Upper lobe of left lung (tissue), 6 donors: ENCODE measurements at places on chromosomes 1 and 21.
A peak's percentile ranks its signal among the peaks of the same experiment; 100 is the strongest.

DNA sequence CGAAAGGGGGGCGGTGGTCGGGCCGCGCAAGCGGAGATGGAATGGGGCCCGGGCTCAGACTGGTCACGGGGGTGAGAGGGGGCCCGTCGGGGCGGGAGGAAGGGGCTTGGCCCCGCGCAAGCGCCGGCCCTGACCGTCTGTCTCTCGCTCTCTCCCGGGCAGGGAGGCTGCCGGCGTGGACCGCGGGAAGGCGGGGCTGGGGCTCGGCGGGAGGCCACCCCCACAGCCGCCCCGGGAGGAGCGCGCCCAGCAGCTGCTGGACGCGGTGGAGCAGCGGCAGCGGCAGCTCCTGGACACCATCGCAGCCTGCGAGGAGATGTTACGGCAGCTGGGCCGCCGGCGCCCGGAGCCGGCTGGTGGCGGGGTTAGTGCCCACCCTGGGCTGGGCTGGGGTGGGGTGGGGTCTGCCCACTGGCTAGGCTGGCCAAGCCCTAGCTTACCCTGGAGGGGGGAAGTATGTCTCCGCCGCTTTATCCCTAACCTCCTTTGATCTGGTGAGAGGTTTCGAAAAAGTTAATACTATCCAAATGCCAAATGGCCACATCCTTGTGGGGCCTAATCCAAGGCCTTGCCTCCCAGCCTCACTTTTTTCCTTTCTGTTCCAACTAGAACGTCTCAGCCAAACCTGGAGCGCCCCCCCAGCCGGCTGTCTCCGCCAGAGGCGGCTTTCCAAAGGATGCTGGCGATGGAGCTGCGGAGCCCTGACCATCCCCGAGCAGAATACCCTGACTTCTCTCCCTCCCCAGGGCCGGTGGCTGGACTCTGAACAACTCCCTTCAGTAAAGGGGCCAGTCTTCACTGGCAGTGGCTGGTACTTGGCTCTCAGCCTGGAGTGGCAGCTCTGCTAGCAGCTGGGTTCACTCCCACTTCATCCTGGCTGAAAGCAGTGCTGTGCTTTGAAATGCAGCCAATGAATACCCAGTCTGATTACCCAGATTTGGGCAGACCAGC is 636 bp upstream of the YRDC start:
- peak; percentile 73 for DNase-seq

DNA sequence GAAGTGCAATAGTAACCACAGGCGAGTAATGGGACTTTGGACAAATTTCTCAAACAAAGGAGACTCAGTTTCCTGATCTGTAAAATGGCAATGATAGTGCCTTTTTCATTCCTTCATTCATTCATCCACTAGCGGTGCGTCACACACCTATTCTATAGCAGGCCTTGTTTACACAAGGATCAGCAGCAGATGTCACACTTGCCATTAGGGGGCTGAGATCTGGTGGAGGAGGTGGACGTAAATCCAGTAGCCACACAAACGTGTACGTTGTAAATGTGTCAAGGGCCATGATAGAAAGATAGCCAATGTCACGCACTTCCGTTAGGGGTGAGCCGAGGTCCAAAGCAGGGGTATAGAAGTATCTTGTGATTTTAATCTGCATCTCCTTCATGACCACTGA is 34.2 kb downstream of the SERINC2 start:
- DNase-seq, result no peak

DNA sequence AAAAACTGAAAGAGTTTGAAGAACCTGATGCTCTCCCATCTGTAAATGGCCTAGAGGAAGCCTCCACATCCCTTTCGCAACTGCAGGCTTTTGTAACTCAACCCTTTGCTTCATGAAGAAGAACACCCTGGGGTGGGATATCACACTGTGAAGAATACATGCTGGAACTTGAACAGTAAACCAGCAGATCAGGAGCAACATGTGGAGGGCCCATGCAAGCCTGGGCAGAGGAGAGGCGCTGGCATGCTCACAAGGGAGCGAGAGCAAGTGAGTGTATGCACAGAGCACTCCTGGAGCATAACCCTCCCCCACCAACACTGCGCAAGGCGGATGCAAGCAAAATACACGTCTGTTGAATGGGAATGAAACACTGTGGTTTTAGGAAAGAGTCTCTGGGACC is 24.6 kb upstream of the SPAG17 start:
- DNase-seq, result no peak

GRCh38 chr1:170156594-170156993 is 10.8 kb downstream of the NTMT2 start:
- DNase-seq, result no peak

- no peak for DNase-seq
Observed at GRCh38 chr1:203149188-203149840, 21.8 kb downstream of the ADORA1 start.

DNA sequence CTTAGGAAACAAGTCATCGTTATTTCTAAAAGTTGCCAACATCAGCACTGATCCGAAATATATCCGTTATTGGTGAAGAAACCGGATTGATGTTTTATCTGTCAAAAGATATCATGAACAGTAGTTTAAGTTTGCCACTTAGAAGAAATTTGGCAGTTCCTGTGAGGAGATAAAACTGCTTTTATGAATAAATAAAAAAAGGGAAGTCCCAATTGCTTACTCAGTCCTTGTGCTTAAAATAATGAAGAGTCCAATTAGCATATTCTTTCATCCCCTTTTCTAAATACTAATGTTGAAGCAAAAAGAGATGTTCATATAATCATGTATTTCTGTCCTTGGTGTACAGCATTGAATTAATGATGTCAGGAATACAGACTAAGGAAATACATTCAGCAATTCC is 164.6 kb downstream of the NCAM2 start:
- DNase-seq, result no peak

DNA sequence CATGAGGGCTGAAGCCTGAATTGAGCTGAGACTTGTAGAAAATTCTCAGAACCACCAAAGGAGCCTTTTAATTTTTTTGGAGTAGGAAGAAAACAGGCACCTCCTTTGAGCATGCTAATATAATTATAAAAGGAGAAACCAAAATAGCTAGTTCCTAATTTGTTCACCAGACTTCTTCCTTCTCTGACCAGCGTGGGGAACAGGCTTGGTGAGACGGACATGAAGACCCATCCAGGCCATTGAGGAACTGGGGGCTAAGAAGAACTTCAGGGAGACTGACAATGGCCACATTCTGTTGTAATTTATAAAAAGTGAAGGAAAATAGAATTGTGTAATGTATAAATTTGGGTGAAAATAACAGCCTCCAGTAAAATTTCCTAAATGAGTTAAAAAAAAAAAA is 62.6 kb downstream of the MAN1C1 start:
- DNase-seq, result no peak

GRCh38 chr1:29808141-29808995 is 572.0 kb downstream of the PTPRU start:
- DNase-seq, result no peak

- peak; percentile 35 for DNase-seq
Observed at GRCh38 chr1:223628233-223629125, 37.0 kb downstream of the CAPN8 start.

DNA sequence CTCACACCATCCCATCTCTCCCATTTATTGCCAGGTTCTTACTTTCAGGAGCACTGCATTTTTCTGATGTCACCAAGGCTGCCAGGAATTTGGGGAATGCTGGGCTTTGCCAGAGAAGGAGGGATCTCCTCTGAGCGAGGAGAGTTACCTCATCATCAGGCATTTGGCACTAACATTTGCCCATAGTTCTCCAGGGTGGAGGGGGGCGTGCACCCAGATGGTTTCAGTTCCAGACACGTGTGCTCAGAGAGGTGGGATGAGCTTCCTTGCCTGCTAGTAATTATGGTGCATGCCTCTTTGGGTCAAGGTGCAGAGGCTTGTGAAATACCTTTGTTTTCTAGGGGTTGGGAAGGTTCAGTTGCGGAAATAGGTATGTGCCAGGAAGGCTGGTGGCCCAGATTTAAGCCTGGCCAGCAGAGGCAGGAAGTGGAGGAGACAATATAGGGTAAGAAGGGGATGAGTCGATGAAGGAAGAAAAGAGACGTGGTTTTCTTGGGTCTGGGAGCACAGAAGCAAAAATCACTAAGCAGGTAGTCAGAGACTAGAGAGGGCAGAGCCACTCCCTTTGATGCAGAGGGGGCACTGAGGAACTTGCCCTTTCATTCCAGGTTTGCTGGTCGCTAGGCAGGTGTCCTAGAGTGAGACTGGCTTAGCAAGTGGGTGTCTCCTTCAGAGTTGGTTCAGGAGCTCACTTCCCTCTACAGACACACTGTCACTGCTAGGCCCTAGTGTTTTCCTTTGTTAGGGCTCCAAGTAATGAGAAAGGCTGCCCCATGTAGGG is 7.2 kb downstream of the TUFT1 start:
- DNase-seq, result no peak

GRCh38 chr1:166944186-166944967 is 31.0 kb downstream of the ILDR2 start:
- DNase-seq, result no peak

- DNase-seq, result no peak
Observed at GRCh38 chr1:30522031-30523004, 201.1 kb downstream of the MATN1 start.

- no peak for DNase-seq
Observed at GRCh38 chr1:191174298-191174697, 696.6 kb upstream of the BRINP3 start.

DNA sequence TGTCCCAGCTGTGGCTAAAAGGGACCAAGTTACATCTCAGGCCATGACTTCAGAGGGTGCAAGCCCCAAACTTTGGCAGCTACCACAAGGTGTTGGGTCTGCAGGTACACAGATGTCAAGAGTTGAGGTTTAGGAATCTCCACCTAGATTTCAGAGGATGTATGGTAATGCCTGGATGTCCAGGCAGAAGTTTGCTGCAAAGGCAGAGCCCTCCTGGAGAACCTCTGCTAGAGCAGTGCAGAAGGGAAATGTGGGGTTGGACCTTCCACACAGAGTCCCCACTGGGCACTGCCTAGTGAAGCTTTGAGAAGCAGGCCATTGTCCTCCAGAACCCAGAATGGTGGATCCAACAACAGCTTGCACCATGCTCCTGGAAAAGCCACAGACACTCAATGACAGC is 10.1 kb upstream of the PHGDH start:
- DNase-seq, result no peak

GRCh38 chr1:244414543-244414942 is 37.2 kb downstream of the ADSS2 start:
- DNase-seq, result no peak

GRCh38 chr1:6489799-6490180 is 1.7 kb downstream of the PLEKHG5 start:
- DNase-seq, result peak; percentile 94

GRCh38 chr1:205843036-205843859 is 6.7 kb downstream of the PM20D1 start:
- no peak for DNase-seq

DNA sequence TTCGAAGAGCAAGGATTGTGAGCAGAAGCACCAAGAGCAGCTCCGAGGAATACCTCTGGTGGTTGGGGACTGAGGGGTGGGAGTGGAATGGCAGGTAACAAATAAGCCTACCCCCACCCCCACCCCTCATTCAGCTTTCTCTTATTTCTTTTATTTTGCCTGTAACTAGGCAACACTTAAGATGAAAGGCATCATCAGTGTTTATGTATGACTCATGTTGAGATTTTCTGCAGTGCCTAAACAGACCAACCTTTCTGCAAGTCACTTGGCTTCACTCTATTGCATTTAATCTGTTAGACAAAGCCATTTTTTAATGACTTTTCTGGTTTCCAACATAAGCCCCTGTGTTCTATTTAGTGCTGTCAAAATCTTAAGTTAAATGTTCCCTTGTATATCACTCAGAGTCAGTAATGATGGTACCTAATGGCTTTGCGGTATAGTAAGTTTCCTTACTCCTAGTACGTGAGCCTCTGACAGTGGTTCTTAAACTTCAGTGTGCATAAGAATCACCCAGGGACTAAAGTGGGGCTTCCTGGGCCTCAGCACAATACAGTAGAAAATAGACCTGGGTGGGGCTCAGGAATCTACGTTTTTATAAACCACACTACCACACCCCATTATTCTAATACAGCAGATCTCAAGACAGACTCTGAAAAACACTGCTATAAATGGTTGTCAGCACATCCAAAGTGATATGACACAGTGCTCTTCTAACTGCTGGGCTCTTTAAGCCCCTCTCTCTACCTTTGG is 19.9 kb downstream of the CASQ2 start:
- DNase-seq, result no peak

GRCh38 chr21:40997831-40998230 is 150.9 kb upstream of the DSCAM start:
- no peak for DNase-seq

DNA sequence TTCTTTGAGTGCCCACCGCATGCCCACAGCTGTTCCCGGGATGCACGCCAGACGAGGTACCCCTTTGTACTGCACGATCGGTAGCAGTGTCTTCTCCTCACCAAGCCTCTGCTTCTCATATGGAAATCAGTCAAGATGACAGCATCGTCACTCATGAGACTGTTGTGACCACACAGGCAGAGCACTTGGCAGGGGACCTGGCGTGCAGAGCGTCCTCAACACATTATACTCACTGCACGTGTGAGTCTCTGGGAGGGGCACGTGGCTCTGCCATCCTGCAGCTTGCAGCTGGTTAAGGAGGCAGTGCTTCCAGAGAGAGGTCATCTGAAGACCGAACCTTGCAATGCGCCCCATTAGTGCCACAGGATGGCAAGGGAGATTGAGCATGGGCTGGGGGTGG is 266.8 kb downstream of the NPHP4 start:
- DNase-seq, result no peak

- no peak for DNase-seq
Observed at GRCh38 chr1:167515461-167515860, 2.9 kb downstream of the CD247 start.

DNA sequence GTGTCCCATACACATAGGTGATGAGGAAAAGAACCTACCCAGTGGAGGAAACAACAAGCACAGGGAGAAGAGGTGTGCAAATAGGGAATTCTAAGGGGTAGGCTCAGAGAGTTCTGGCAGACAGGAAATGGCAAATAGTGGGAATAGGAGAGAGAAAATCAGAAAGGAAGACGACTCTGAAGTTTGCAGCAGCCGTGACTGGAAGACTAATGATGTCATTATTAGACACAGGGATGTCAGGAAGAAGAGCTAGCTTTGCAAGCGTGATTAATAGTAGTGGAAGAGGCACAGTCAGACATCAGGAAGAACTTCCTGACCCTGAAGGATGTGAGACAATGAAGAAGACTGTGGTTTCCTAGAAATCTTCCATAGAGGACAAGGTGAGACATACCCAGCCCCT is 21.1 kb downstream of the DLGAP3 start:
- no peak for DNase-seq

- peak; percentile 89 for DNase-seq
Observed at GRCh38 chr1:46767649-46768282, 31.1 kb upstream of the CYP4B1 start.

GRCh38 chr1:107866870-107867269 is 98.1 kb downstream of the VAV3 start:
- DNase-seq, result no peak
